Upper lobe of left lung (tissue), 6 donors: ENCODE measurements at places on chromosomes 2 and 18. TPM values are rescaled to one million over a fixed set of nuclear protein-coding genes. Genes with fewer than 3 reads are reported as not detected.

DNA sequence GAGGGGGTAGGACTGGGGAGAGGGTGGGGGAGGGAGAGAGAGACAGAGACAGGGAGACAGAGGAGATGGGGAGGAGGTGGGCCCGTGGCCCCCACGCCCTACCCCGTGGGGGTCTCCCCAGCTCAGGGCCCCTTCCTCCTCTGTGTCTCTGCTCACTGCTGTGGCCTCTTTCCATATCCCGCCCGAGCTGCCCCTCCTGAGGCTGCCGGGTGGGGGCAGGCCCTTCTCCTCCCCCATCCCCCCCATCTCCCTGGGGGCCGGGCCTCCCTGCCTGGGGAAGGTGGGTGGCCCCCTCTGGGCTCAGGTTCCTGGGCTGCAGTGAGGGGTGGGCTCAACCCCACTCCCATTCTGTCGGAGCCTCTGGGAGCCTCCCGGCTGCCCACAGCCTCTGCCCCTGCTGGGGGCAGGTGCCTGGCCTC, 332 bp upstream of the PDCD1 start:
- peak overlapping the region; percentile 64 for H3K27ac ChIP-seq
- DNase-seq = peak; percentile 70
- H3K36me3 ChIP-seq = no peaks in the 10 kb centered on the region
- H3K4me1 ChIP-seq = peaks cover 6% of the 10 kb centered on the region
- H3K27me3 ChIP-seq = peaks cover 8% of the 10 kb centered on the region

CFC1B gene
- total RNA-seq = not detected

LBX2 gene
- 1.3 TPM for total RNA-seq

GRCh38 chr2:7661502-7661901, 744.3 kb downstream of the RNF144A start:
- no peak overlapping the region for H3K4me3 ChIP-seq
- H3K27ac ChIP-seq = no peak overlapping the region
- H3K4me1 ChIP-seq = no peaks in the 10 kb centered on the region
- no peaks in the 10 kb centered on the region for H3K27me3 ChIP-seq
- no peak for DNase-seq

DNA sequence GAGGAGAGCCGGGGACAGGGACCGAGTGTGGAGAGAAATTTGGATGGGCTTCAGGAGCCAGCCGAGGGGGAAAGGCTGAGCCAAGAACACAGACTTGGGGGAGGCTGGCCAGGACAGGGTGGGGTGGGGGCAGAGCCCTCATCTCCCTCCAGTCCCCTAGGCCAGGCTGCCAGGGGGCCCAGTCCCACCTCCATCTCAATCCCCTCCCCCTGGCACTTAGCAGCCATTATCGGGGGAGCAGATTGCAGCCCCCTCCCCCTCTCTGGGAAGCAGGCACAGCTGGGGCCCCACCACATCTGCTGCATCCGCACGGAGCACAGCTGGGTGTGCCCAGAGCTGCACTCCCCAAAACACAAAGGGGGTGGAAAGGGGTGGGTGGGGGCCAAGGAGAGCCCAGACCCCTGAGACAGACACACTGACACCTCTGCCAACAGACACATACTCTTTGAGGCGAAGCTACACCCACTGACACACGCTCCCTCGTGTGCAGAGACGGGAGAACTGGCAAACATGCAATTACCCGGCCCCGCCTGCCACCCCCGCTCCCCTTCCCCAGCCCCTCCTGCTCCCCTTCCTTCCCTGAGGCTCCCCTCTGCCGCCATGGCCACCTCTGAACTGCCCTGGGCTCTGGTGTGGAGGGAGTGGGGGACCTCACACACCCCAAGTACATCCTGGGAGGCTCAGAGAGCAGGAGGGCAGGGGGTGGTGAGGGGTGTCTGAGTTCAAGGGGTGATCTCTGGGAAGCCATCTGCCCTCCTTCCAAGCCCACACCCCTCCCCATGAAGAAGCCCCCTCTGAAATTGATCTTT, 5.1 kb upstream of the ASIC4 start:
- H3K4me1 ChIP-seq = peaks cover 21% of the 10 kb centered on the region
- DNase-seq = peak; percentile 53
- H3K4me3 ChIP-seq = no peak overlapping the region
- peaks cover 36% of the 10 kb centered on the region for H3K27me3 ChIP-seq
- H3K27ac ChIP-seq = no peak overlapping the region

GRCh38 chr2:241574911-241575623, 16.5 kb downstream of the BOK start:
- no peaks in the 10 kb centered on the region for H3K4me1 ChIP-seq
- H3K4me3 ChIP-seq = no peak overlapping the region
- no peak overlapping the region for H3K27ac ChIP-seq
- DNase-seq = no peak

- H3K27ac ChIP-seq = no peak overlapping the region
- H3K36me3 ChIP-seq = no peaks in the 10 kb centered on the region
- DNase-seq = no peak
- H3K4me3 ChIP-seq = no peak overlapping the region
- no peaks in the 10 kb centered on the region for H3K4me1 ChIP-seq
Measured at GRCh38 chr2:168158586-168158985, 88.8 kb downstream of the STK39 start.

GRCh38 chr2:60806988-60807681, 51.1 kb downstream of the PAPOLG start:
- no peaks in the 10 kb centered on the region for H3K27me3 ChIP-seq
- no peak overlapping the region for H3K4me3 ChIP-seq
- DNase-seq = no peak
- H3K4me1 ChIP-seq = peaks cover 4% of the 10 kb centered on the region

DNA sequence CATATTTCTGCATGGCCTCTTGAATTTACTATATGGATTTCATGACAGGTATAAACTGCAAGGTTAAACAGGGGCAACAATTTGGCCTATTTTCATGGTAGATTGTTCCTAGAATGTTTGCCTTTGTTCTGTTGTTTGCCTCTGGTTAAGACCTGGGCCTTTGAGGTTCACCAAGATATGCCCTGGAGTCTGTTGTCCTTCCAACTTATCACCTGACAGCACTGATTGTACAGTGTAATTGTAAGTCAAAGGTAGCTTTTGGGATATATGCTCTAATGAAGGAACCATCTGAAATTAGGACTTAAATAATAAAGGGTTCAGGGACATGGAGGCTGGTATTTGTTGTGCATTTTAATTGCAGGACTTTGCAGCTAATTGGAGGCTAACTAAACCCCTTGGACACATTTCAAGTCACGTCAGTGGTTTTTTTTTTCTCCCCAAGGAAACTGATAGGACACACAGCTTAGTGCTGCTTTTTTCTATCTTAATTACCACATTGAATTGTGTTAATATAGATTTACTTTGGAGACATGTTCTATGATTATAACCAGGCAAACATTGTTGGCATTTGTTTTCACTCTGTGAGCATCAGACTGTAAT, 771.2 kb upstream of the LINC00305 start:
- no peaks in the 10 kb centered on the region for H3K4me1 ChIP-seq
- DNase-seq = no peak
- no peaks in the 10 kb centered on the region for H3K36me3 ChIP-seq
- H3K27ac ChIP-seq = no peak overlapping the region
- H3K27me3 ChIP-seq = no peaks in the 10 kb centered on the region

GRCh38 chr2:239781454-239781853, 243.7 kb downstream of the NDUFA10 start:
- no peak overlapping the region for H3K27ac ChIP-seq
- H3K36me3 ChIP-seq = no peaks in the 10 kb centered on the region
- peak; percentile 14 for DNase-seq
- no peaks in the 10 kb centered on the region for H3K27me3 ChIP-seq
- no peaks in the 10 kb centered on the region for H3K4me1 ChIP-seq

MFSD2B gene
- total RNA-seq = not detected

- no peaks in the 10 kb centered on the region for H3K4me1 ChIP-seq
- H3K36me3 ChIP-seq = no peaks in the 10 kb centered on the region
- no peak for DNase-seq
- no peak overlapping the region for H3K4me3 ChIP-seq
- H3K27me3 ChIP-seq = no peaks in the 10 kb centered on the region
Measured at GRCh38 chr2:60097298-60097697, 456.2 kb downstream of the BCL11A start.

DNA sequence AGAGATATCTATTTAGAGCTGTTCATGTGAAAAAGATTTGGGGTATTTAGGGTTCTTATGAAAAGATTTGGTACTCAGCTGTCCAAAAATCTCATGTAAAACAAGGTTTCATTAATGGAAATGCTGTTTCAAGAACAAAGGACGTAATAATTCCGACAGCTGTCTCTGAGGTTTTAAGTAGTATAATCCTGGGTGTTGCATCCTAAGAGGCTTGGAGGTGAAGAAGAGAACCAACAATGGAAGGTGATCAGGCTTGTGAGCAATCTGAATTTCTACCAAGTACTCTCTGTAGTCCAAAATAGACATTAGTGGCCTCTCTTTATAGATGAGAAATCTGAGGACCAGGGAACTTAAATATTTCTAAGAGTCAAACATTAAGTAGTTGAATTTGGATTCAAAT, 205.1 kb downstream of the BABAM2 start:
- H3K36me3 ChIP-seq = no peaks in the 10 kb centered on the region
- no peaks in the 10 kb centered on the region for H3K4me1 ChIP-seq
- H3K27me3 ChIP-seq = no peaks in the 10 kb centered on the region
- H3K4me3 ChIP-seq = no peak overlapping the region

CPLX4 gene
- not detected for total RNA-seq

GRCh38 chr18:24819141-24819890, 358.9 kb downstream of the HRH4 start:
- no peaks in the 10 kb centered on the region for H3K27me3 ChIP-seq
- no peaks in the 10 kb centered on the region for H3K36me3 ChIP-seq
- H3K4me3 ChIP-seq = no peak overlapping the region
- no peak overlapping the region for H3K27ac ChIP-seq

DNA sequence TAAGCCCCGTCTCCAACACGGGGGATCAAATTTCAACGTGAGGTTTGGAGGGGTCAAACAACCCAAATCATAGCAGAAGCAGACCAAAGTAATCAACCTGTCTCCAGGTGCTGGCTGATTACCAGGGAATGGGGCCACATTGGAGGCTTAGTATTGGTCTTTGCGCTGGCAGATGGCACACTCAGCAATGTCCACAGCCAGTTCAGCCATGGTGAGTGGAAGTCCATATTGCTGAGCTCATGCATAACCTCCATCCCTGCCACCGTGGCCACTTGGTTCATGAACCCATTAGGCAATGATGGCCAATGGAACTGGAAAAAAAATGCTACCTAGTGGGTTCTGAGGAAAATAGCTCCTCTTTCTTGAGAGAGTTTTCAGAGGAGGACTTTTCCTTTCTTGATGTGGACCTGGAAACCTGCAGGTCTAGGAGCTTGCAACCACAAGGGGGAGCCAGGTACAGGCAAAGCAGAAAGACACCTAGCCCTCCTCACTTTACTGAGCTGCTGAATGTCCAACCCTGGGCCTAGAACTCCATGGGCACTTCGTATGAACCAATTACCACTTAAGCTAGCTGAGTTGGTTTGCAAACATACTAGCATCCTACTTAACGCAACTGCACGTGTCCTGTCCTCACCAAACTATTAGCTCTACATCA, 128.0 kb upstream of the GYPC start:
- H3K27me3 ChIP-seq = no peaks in the 10 kb centered on the region
- DNase-seq = peak; percentile 54
- no peaks in the 10 kb centered on the region for H3K4me1 ChIP-seq
- no peak overlapping the region for H3K4me3 ChIP-seq

DNA sequence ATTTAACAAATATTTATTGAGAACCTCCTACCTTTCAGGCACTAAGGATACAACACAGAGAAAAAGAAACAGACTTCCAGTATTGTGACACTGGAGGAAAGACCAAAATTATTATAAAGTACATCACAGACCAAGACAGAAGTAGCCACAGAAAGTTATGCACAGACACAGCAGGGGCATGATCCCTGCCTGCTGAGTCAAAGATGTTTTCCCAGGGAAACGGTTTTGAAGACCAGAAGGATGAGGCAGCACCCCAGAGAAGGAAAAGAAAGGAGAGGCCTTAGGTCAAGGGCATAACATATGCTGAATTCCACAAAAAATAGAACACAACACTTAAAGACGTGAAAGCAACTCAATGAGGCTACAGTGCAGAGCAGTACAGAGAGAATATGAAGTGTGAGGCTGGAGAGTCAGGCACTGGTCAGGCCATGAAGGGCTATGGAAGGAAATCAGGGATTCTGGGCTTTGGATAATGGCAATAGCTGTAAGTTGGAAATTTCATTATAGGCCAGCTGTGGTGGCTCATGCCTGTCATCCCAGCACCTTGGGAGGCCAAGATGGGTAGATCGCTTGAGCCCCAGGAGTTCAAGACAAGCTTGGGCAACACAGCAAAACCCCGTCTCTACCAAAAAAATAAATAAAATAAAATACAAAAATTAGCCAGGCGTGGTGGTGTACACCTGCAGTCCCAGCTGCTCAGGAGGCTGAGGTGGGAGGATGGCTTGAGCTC, 8.2 kb downstream of the ADAM17 start:
- no peaks in the 10 kb centered on the region for H3K27me3 ChIP-seq
- H3K27ac ChIP-seq = no peak overlapping the region
- peaks cover 5% of the 10 kb centered on the region for H3K36me3 ChIP-seq
- no peak overlapping the region for H3K4me3 ChIP-seq
- H3K4me1 ChIP-seq = peaks cover 49% of the 10 kb centered on the region

IKZF2 gene
- 16.2 TPM for total RNA-seq

EIF4E2 gene
- 67.0 TPM for total RNA-seq

- H3K4me3 ChIP-seq = no peak overlapping the region
- H3K27me3 ChIP-seq = no peaks in the 10 kb centered on the region
- H3K36me3 ChIP-seq = no peaks in the 10 kb centered on the region
- H3K4me1 ChIP-seq = peaks cover 10% of the 10 kb centered on the region
- no peak for DNase-seq
Measured at GRCh38 chr18:45243340-45244110, 371.8 kb upstream of the SLC14A2 start.

DNA sequence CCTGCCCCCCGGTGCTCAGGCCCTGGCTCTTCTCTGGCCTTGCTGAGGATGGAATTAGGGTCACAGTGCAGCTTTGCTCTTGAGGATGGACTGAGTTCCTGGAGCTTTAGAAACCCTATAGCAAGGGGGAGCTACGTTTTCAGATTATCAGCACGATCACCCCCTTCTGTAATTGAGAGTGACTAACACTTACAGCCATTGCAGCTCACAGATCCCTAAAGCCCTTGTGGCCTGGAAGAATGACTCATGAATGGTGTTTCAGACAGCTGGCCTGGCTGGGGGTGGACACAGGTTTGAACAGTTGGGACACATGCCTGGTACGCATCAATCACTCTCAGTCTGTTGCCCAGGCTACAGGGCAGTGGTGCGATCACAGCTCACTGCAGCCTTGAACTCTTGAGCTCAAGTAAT, 79.7 kb upstream of the IGFBP5 start:
- no peaks in the 10 kb centered on the region for H3K36me3 ChIP-seq
- H3K27ac ChIP-seq = no peak overlapping the region
- no peak for DNase-seq
- H3K27me3 ChIP-seq = no peaks in the 10 kb centered on the region
- no peak overlapping the region for H3K4me3 ChIP-seq

CCDC141 gene
- total RNA-seq = 126 TPM

GRCh38 chr18:32333781-32334180, 136.9 kb downstream of the GAREM1 start:
- H3K4me1 ChIP-seq = peaks cover 15% of the 10 kb centered on the region
- H3K4me3 ChIP-seq = no peak overlapping the region
- no peak for DNase-seq
- no peaks in the 10 kb centered on the region for H3K36me3 ChIP-seq

CRYGD gene
- not detected for total RNA-seq

EVX2 gene
- total RNA-seq = not detected

SLC11A1 gene
- total RNA-seq = 145 TPM

ALLC gene
- total RNA-seq = not detected

- H3K4me1 ChIP-seq = no peaks in the 10 kb centered on the region
- H3K36me3 ChIP-seq = no peaks in the 10 kb centered on the region
- H3K27me3 ChIP-seq = no peaks in the 10 kb centered on the region
- H3K27ac ChIP-seq = no peak overlapping the region
- no peak for DNase-seq
Measured at GRCh38 chr18:52715421-52715820, 375.4 kb downstream of the DCC start.

GRCh38 chr2:27072920-27073319, 1.5 kb upstream of the OST4 start:
- no peak for DNase-seq
- H3K27ac ChIP-seq = no peak overlapping the region
- H3K4me1 ChIP-seq = peaks cover 52% of the 10 kb centered on the region
- no peak overlapping the region for H3K4me3 ChIP-seq
